CD4-positive, alpha-beta T cell treated with Interleukin-6 for 4 hours (primary cell): ENCODE measurements at places on chromosomes 7 and 10.

DNA sequence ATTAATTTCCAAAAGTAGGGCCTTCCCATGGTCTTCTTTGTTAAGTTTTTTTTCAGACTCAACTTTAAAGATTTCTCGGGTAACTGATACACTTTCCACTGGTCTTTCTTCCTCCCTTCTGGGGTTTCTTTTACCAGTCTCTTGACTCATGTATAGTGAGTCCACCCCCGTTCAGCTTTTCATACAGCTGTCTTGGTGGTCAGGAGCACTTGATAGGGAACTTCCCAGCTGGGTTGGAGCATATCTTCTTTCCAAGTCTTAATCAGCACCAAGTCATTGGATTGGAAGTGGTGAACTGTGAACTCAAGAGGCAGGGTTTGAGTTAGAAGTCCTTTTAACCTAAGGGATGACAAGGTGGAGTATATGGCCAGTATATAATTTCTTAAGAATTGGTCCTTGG is 29.2 kb upstream of the ELOVL3 start:
- no peak for DNase-seq

GRCh38 chr10:3995302-3996210 is 210.5 kb upstream of the KLF6 start:
- no peak for DNase-seq

- DNase-seq = no peak
Measured at GRCh38 chr10:14396411-14397048, 65.8 kb upstream of the FRMD4A start.

- DNase-seq = no peak
Measured at GRCh38 chr10:30970760-30971460, 60.8 kb downstream of the ZNF438 start.

DNA sequence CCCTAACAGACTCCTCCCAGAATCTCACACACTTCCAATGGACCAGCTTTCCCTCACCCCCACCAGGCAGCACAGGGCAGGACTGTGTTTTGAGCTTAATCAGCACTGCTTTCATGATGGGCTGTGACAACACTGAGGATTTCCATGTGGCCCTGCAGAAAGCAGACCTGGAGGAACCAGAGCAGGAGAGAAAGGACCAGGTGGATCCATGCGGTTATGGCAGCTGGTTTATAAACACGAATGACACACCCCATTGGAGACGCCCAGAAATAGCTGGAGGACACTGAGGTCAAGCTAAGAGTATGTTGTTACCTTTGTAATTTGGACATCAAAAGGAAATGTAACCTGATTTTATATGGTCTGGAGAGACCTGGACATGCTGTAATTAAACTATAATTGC is 31.7 kb upstream of the HERPUD2 start:
- DNase-seq = no peak

DNA sequence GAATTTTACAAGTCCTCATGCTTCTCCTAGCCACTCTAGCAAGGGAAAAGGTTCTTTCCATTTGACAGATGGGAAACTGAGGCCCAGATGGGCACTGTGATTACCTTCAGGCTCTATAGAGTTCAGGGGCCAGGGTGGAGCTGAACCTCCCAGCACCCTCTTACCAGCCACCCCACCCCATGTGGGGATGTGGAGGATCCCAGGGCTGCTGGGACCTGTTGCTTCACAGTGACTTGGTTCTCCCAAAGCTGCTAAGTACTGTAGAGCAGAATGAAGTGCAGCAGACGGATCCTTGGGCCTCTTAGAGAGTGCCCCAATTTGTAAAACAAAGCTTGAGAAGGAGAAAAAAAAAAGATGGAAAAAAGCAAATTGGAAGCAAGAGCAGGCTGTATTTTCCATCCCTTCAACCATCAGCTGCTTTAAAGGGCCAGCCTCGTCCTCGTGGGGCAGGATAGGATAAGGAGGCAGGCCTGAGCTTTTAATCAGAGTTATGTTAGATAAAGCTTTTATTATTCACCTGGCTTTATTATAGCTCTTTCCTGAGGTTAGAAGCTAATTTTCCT is 147.0 kb downstream of the CDH23 start:
- no peak for DNase-seq

GRCh38 chr7:111528331-111528730 is 34.0 kb downstream of the IMMP2L start:
- no peak for DNase-seq

- DNase-seq = no peak
Measured at GRCh38 chr7:96669812-96670211, 39.8 kb downstream of the SEM1 start.

- DNase-seq = peak; percentile 59
Measured at GRCh38 chr10:69425511-69426298, 9.0 kb upstream of the TACR2 start.

- DNase-seq = no peak
Measured at GRCh38 chr10:101959346-101959916, 96.5 kb downstream of the ARMH3 start.

DNA sequence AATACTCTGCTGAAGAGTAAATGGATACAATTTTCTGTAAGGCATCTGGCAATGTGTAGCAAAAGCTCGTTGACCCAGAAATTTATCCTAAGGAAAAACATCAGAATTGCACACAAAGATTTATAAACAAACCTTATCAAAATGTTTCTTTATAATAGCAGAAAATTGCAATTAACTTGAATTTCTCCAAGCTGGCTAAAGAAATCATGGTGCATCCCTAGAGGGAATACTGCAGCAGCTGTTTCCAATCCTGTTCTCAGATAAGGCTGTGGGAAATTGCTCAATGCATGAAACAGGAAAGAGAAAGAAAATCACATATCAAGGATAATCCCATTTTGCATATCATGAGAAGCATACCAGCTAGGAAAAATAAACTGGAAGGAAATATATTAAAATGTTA is 18.7 kb downstream of the TACR2 start:
- no peak for DNase-seq

- no peak for DNase-seq
Measured at GRCh38 chr7:13448243-13448642, 541.2 kb downstream of the ETV1 start.

- DNase-seq = no peak
Measured at GRCh38 chr7:146804620-146805019, 688.0 kb downstream of the CNTNAP2 start.

GRCh38 chr10:129759214-129760002 is 204.7 kb downstream of the EBF3 start:
- DNase-seq = no peak

GRCh38 chr7:26704786-26705185 is 159.6 kb downstream of the SKAP2 start:
- DNase-seq = no peak

- DNase-seq = no peak
Measured at GRCh38 chr7:120274482-120274881, 1.5 kb downstream of the KCND2 start.

- DNase-seq = no peak
Measured at GRCh38 chr7:136009488-136010079, 32.4 kb upstream of the MTPN start.

- no peak for DNase-seq
Measured at GRCh38 chr10:111835574-111835973, 348.0 kb downstream of the GPAM start.

- DNase-seq = no peak
Measured at GRCh38 chr10:22476601-22477321, 131.5 kb downstream of the SPAG6 start.

- peak; percentile 61 for DNase-seq
Measured at GRCh38 chr7:106793015-106793975, 71.8 kb upstream of the PIK3CG start.

- no peak for DNase-seq
Measured at GRCh38 chr7:79282070-79282694, 171.3 kb downstream of the MAGI2 start.

GRCh38 chr7:149837564-149838223 is 481 bp upstream of the ZNF862 start:
- no peak for DNase-seq
